ENCODE measurements at places on chromosomes 16 and 17.

GRCh38 chr16:84673561-84673960, 25.2 kb downstream of the KLHL36 start:
- no peak for ATAC-seq

GRCh38 chr16:1960665-1961630, 1.6 kb downstream of the NDUFB10 start:
- no peak for ATAC-seq

DNA sequence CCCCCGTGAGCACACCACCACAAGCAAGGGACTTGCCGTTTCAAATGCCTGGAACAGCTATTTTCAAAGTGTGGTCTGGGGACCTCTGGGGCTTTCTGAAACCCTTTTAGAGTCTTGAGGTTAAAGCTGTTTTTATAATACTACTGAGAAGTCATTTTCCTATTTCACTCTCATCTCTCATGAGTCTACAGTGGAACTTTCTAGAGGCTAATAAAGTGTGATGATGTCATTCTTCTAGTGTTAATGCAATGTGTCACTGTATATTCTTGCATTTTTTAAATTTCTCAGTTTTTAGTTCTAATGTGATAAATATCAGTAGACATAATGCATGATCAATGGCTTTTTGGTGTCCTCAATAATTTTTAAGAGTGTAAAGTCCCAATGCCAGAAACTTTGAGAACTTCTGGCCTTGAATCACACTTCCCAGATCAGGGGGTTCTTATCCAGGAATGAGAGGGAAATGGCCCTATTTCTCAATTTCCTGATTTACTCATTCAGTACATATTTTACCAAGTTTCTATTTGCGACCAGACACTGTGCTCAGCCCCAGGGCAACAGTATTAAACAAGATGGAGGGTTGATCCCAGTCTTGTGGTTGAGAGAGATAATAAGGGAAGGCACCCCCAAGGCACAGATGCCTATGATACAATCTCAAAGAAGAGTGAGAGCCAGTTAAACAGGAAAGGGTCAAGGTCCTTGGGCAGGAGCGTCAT, 444.0 kb downstream of the HS3ST3B1 start:
- ATAC-seq: no peak

GRCh38 chr17:51261024-51261963, 948 bp downstream of the UTP18 start:
- ATAC-seq: no peak

DNA sequence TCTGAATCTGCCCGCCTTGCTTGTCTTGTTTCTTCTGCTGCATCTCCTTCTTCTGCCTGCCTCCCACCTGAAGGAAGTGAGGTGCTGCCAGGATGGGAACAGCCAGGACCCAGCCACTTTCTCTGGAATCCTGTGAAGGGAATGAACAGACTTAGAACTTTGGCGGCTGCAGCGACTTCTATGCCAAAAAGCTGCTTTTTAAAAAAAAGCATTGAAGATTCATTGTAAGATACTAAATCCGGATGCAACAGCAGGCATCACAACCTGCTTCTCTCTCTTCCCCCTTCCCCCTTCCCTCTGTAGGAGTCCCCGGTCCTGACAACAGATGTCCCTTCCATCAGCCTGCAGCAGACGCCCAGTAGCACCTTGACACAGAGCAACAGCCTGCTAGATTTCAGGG, 176.3 kb downstream of the HS3ST4 start:
- ATAC-seq: no peak

- ATAC-seq: no peak
These were observed 121.2 kb downstream of the SNX11 start for GRCh38 chr17:48228720-48229119.

DNA sequence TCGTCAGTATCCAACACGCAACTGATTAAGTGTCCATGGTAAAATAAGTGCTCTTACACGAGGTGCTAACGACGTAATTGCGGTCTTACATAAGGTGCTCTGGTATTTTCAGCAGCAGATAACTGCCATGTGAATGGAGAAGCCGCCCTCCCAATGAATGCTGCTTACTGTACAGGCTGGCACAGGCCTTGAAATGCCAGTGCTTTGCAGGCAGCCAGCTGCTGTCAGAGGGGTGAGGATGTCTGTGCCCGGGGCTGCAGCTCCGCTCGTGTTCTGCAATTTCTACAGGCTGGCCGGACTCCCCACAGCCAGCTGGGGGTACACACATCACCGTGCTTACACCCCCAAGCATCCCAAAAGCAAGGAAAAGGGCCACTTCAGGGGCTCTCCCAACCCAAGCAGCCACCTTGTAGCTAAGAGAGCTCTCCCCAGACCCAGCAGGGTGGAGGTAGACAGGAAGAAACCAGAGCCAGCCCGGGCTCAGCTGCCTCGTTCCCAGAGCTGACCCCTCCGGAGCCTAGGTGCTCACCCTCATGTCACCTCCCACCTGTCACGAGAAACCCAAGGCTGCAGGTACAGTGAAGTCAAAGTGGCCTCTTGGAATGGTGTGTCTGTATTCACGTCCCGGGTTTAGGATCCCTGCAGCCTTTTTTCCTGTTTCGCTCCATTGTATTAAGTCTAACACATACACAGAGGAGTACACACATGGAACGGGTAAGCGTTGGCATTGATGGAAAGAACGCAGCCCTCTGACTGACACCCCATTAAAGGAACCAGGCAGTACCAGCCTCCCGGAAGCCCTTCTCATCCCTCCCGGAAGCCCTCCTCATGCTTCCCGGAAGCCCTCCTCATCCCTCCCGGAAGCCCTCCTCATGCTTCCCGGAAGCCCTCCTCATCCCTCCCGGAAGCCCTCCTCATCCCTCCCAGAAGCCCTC, 27.2 kb upstream of the RPH3AL start:
- no peak for ATAC-seq

GRCh38 chr17:20153231-20153630, 144.1 kb downstream of the SPECC1 start:
- ATAC-seq: no peak

DNA sequence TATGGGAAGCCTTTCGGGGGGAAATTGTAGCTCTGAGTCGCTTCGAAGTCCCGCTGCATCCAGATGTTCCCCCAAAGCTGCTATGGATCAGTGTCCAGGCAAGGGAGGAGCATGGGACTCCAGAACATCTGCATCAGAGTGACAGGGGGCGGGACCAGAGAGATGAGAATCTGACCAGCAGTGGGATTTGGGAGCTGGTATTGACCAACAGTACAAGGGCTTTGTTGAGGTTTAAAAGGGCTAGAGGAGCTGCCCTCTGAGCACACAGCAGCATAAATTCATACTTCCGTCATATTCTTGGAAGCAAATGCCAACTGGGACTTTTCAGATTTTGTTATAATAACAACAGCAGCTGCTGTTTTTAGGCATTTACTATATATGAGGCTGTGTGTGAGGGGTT, 10.6 kb downstream of the RBFOX1 start:
- ATAC-seq: no peak

DNA sequence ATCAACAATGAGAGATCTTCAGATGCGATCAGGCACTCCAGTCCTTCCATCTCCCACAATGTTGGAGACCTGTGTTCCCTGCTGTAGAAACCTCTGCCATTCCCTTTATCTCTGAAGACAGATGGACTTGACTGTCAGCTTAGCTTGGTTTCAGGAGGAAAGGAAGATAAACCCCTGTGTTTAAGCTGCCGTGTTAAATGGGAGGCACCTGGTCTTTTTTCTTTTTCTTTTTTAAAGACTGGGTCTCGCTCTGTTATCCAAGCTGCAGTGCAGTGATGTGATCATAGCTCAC, 63.1 kb downstream of the USP22 start:
- no peak for ATAC-seq

DNA sequence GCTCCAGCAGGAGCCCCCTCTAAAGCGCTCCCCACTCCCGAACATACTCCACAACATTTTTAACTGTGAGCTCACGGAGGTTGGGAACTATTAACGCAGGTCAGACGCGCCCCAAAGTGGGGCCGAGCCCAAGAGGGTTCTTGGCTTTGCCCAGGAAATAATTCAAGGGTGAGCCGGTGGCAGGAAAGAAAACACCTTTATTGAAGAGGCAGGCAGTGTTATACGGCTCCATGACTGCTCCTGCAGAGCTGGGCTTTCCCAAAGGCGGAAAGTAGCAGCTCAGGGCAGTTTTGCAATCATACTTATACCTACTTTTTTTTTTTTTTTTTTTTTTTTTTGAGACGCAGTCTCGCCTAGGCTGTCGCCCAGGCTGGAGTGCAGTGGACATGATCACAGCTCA, 6.2 kb downstream of the ADCY9 start:
- no peak for ATAC-seq
